LoVo (cell line): ENCODE measurements at places on chromosomes 4 and X.

GRCh38 chr4:109414938-109415337 is 18.7 kb upstream of the SEC24B start:
- no peak for DNase-seq

DNA sequence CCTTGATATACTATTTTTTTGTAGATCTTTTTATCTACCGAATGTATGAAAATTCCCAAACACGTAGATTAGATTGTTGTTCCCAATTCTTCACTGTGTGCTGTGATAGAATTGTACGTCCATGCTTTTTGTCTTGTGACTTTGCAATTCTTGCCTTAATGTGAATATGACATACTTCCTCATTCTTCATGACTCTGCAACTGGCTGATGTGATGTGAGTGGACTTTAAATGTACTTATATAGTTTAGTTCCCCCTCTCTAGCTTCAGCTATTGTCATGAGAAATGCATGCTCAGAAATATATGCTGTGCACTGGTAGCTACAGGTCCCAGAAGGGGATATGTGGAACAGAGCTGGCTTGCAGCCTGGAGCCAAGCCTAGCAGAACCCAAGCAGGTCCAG is 89.4 kb downstream of the FTHL17 start:
- no peak for DNase-seq

DNA sequence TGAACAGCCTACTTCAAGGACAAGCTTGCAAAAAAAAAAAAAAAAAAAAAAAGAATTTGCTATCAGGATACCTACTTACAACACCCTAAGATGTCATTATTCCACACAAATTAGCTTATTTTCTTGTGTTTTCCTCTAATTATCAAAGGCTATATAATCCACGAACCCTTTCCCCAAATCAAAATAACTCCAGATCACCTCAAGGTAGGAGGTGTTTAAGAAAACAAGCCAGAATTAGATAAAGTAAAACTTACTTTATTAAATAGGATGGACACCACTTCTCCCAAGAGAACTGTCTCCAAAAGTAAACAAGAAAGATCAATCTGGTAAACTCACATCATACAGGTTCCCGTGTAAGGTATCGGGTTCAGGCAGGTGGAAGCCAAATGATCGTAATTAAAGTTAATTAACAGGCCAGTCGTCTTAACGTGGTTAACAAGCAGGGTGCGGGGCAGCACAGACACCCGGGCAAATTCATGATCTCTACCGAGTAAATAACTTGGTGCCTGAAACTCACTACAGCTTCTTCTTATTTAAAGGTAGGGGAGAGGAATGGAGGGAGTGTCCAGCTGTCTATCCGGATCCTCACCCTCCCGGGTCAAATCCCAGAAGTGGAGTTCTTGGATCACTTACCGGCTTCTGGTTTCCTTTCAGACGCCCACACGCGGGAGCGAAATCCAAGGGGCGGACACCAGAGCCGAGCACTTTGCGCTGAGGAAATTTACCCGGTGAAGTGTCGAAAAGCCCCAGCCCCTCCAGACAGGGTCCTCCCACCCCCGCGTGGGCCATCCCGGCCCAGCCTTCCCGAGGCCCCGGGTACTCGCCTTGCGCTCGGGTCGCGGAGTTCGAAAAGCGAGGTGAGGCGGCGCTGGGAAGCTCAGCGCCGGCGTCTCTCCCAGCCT is 708 bp downstream of the ARAP2 start:
- peak; percentile 37 for DNase-seq

DNA sequence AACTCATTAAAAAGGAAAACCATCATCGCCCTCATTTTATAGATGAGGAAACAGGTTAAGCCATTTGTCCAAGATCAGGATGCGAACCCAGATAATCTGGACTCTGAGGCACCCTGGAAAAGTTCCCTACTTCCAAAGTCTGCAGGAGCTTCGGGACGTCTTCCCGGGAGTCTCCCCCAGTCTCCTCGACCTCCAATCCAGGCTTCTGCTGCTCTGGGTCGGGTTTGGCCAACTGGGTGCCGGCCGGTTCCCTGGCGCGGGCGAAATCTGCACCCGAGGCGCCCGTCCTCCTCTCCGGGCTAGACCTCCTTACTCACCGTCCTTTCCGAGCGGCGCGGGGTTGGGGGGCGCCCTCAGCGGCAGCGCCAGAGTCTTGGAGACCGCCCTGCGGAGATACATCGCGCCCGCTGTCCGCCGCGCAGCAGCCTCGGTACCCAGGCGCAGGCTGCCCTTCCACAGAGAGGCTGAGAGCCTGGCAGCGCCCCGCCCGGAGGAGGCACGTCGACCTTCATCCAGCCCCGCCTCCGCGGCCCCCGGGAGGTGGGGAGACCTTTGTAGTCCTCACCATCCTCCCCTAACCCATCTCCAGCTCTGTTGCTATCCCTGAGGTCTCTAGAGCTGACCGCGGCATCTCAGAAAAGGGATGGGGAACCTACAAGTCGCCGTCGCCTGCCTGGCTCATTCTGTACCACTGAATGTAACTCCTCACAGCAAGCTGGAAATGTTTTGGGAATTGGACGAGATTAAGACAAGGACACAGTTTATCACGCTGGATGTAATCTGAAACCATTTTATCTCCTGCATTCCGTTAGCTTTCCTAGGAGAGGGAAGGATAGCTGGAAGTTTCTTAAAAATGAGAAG is at the start of gene MGARP:
TSS of gene MGARP (minus strand) at position 466 of the 861 bp plus-strand sequence. CDS start at position 399, 67 bp downstream.
- DNase-seq, result no peak

- peak; percentile 93 for DNase-seq
Observed at GRCh38 chr4:83207497-83208101, 77.0 kb downstream of the COQ2 start.

DNA sequence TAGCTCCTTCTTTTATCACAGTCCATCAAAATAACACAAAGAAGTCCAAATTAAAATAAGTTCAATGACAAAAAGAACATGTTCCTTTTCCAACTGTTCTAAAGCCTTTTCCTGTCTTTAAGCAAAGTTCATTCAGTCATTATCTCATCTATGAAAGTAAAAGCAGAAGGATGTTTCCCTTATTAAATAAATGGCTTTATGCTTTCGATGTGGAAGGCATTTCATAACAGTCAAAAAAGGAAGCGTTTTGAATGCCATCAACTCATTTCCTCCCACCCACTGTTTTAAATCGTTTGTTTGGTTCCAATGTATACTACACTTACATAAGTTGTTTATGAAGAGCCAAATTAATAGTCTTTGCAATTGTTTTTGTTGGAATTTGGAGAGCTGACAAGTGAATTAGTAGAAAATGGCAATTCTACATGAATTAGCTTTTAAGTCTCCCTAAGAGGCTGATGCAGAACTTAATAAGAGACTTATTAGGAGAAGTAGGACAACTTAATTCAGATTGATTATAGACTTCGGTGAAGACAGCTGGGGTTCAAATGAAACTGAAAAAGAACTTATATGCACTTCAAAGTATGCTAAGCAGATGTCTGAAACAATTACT is 392.6 kb upstream of the FTHL17 start:
- no peak for DNase-seq

DNA sequence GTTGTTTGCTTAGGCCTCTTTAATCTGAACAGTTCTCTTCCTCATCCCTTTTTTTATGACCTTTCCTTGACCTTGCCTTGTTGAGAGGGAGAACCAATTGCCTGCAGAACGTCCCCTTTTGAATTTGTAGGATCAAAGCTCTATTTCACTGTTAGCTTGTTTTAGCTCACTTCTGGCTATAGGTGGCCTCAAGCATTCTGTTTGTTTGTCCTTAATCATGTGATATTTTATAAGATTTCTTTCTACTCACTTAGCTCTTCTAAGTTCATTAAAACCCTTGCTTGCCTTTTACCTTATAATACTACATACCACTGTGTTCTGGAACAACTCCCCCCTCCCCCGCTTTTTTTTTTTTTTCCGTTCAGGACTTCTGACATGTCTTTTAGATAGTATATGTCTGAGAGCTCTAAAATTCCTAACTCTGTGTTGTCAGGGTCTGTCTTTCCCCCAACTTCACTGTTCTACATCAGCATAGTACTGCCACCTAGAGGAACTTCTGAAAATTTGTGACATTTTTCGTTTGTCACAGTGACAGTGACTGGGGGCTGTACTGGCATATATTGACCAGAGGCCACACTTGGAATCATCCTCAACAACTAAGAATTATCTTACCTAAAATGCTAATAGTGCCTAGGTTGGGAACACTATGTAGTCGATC is 128.5 kb downstream of the LARP7 start:
- no peak for DNase-seq

DNA sequence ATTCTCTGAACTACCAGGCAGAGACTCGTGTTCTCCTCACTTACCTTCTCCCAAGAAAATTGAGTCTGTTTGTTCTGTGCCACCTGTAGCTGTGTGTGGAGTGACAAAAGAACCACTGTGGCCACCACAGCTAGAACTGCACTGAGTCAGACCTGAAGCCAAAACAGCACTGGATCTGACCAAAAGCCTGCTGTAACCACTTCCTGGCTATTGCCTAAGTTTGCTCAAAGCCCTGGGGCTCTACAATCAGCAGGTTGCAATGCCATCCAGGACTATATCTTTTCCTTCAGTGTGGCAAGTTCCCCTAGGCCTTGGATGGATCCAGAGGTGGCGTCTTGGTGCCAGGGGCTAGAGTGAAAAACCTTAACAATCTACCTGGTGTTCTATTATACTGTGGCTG is 449.1 kb downstream of the FAM133A start:
- DNase-seq, result no peak

- peak; percentile 7 for DNase-seq
Observed at GRCh38 chr4:53601251-53601764, 10.0 kb upstream of the LNX1 start.
